ENCODE measurements at places on chromosomes 6 and 20. TPM values are rescaled to one million over a fixed set of nuclear protein-coding genes. Genes with fewer than 3 reads are reported as not detected.

GRCh38 chr20:62706344-62706743 lies 2.3 kb upstream of the NTSR1 start:
- no peak for DNase-seq

- no peak for DNase-seq
These were observed 9.2 kb downstream of the LAMP5 start for GRCh38 chr20:9523636-9524035.

The SLC17A1 gene
- not detected for total RNA-seq

GRCh38 chr6:158639056-158639455 lies 5.5 kb downstream of the DYNLT1 start:
- DNase-seq: no peak

DNA sequence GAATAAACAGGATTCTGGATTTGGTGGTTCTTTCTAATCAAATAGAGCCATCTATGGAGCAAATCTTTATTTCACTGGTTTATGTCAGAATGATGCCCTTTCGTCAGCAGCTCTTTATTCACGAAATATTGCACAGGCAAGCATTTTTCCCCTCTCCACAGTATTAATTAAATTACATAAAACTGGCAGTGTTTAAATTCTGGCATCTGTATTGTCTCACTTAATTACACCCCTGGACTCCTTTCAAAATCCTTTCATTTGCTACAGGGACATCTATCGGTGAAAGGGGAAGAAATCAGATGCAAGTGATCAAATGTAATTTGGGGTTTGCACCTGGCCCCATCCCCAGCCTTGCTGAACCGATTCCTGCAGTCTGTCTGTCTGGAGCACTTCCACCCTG lies 801.9 kb downstream of the QKI start:
- no peak for DNase-seq

DNA sequence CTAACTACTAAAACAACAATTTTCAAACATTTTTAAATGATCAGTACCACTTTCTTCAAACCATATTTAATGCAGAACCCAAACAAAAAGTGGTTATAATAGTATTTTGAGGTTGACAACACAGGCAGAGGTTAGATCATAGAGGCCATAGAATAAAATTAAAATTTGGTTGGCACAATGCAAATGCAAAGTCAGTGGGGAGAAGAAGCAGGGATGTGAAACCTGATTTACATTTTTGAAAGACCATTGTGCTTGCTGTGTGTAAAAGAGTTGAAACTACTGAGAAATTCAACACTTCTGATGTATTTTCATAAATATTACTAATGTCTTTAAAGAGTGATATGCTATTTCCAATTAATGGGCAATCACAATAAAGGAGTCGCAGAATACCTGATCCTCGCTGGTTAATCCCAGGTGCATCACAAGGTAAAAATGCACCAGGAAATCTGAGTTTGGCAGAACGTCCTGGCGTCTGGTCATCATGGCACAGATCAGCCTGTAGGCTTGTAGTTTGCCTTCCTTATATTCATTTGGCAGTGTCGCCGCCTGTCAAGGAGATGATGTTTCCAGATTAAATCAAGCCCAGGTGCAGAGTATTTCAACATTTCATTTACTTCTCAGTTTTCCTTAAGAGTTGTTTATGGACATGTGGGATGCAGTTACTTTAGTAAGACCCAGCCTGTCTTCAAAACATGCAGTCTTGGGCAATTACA lies 141.2 kb downstream of the RALGAPA2 start:
- no peak for DNase-seq

Measured in OCI-LY7 (cell line).